Activated naive CD4-positive, alpha-beta T cell treated with Interleukin-2 at 50 U/mL for 16 hours (primary cell): ENCODE measurements at places on chromosomes 4 and X.

DNA sequence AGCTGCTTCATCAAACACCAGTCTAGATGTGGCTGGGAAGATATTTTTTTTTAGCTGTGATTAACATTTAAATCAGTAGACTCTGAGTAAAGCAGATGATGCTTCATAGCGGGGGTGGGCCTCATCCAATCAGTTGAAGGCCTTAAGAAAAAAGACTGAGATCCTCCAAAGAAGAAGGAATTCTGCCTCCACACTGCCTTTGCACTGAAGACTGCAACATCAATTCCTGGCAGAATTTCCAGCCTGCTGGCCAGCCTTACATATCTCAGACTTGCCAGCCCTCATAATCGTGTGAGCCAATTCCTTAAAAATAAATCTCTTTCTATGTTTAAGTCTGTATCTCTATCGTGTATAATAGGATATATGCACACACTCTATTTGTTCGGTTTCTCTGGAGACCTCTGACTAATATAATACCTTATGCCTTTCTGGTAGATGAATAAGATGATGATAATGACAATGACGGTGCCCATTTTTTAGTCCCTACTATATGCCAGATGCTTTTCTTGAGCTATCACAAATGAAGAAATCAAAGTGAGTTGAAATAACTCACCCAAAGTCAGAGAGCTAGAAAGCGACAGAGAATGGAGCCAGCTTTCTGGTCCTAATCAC, 66.1 kb upstream of the SOD3 start:
- no peak for DNase-seq

GRCh38 chr4:5018096-5018495, 1.2 kb downstream of the CYTL1 start:
- DNase-seq: no peak

GRCh38 chr4:173522160-173522950, 7.7 kb downstream of the HAND2 start:
- DNase-seq: no peak

DNA sequence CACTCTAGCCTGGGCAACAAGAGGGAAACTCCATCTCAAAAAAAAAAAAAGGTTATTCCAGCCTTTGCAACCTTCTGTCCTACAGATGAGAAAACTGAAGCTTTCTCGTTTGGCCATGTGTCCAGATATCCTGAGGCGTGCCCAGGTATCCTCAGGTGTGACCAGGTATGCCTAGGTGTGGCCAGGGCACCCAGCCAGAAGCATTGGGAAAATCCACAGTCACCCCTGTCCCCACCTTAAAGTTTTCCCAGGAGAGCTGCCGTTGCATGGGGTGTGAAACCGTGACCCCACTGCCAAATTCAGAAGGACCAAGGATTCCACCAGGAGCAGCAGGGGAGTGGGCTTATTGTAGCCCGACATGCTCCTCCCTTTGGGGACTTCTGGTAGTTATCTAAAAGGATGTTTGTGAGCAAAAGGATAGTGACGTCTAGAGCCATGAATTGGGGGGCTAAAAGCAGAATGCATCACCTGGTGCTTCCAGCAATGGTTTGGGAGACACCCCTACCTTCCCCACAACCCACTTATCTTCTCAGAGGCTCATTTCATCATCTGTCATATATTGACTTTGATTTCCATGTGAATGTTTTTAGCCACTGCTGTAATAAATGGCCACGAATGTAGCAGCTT, 4.0 kb upstream of the DHRSX start:
- DNase-seq: no peak

DNA sequence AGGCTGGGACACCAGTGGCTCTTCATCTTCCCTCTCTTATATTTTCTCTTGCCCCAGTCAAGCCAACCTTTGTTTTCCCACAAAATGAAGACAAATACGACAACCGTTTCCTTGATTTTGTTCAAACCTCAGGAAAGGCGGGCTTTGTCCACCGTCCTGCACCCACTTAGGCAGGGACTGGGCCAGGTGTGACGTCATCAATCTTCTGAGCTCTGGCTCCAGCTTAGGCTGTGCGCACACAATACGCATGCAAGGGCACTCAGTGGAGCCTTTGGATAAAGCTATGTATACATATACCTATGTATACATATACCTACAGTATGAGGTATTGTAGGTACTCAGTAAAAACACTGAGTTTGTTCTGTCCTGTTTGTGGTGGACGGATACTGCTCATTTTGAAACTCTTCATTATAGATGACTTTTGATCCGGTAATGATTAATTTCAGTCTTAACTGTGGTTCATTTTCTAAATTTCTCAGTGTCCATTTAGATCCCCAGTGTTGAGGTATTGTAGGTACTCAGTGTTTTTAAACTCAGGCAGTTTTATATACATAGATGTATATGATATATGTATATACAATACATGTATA, 194.9 kb downstream of the MGST2 start:
- no peak for DNase-seq

- DNase-seq: no peak
Measured at GRCh38 chr4:138734746-138735145, 280.8 kb upstream of the NOCT start.

DNA sequence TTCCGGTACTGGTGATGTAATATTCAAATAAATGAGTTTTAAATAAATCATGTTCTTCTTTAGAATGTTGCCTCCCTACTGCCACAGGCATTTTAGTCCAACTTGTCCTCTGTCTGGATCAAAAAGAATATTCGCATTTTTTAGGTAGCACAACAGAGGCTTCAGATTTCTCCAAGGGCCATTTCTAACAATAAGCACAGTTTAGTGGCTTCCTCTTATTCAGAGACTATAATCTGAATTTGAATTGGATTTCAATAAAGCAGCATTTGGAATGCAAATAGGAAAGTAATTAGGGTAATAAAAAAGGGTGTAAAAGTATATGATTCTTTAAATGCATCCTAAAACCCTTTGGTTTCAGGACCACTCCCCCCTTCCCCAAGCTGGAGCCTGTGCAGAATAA, 167.9 kb upstream of the GLRA2 start:
- DNase-seq: no peak

DNA sequence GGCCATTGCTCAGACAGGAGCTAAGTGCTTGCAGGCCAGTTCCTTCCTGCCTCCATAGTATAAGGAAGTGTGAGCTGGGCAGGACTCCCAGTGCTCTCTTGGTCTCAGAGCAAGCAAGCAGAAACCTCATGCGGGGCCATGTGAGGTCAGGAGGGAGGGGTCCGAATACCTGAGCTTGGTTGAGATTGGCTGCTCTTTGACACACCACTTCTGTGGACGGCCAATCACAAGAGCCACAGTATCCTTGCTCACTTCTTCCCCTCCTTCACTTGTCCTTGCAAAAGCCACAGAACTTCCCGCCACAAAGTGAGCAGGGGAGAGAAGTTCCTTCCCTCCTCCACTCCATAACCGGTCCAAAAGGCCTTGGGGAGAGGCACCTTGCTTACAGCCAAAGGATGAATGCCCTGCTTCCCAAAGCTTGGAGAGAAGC, 56.7 kb downstream of the PRPS1 start:
- DNase-seq: no peak

DNA sequence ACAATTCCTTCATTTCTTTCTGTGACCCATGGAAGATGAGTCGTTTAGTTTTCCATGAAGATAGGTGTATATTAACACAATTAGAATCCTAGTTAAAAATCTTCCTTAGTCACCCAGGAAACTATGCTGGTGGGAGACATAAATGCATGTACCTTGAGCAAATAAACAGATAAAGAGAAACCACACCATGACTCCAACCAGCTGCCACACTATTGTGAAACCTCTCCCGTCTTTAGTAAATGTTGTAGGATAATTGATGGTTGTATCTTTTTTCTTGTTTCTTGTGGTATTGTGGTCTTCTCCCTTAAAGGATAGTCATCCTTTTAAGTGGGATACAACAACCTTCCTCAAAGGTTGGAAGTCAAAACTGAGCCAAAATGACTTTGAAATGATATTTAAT, 103.8 kb upstream of the LEF1 start:
- no peak for DNase-seq

- DNase-seq: no peak
Measured at GRCh38 chrX:149472625-149473024, 32.5 kb downstream of the IDS start.
